ENCODE measurements at places on chromosomes 12 and 14.

DNA sequence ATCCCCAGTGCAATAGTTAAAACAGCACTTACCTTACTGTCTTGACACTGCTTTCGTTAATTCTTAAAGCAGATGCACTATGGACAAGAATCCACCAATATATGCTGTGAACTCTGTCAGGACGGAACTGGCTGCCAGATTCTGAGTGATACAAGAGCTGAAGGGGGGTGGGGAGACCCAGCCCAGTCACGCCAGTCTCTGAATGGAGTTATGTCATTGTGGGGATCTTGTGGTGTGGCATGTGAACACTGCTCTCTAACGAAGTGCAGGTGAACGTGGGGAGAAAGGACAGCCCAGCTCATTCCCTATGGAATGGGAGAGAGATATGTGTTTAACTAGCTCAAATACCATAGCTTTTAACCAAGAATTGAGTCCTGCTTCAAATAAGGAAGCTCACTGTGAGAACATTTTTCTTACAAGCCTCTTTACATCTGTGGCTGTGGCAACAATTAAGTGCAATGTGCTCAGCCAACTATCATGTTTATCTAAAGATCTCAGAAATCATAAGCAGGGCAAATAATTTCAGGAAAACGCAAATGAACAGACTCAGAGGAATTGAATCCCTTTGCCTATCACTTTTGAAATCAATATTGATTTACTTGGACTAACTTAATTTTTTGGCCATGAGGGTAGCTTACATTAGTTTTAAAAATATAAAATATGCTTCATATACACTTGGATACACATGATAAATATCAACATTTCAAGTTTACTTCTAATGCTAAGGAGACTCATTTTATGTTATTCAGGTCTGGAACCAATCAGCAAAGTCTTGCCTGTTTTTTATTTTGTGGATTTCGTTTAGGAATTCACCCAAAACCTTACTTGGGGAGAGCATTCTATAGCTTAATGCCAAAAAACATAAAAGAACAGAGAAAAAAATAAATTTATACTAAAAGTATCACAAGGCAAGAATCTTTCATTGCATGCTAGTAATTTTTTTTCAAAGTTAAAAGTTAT, at the start of gene LUM:
TSS of gene LUM (minus strand) at position 129 of the 960 bp plus-strand sequence. CDS start 2,515 bp downstream, outside the sequence.
- no peak for DNase-seq

GRCh38 chr12:46435625-46436024, 63.1 kb upstream of the SLC38A2 start:
- no peak for DNase-seq

DNA sequence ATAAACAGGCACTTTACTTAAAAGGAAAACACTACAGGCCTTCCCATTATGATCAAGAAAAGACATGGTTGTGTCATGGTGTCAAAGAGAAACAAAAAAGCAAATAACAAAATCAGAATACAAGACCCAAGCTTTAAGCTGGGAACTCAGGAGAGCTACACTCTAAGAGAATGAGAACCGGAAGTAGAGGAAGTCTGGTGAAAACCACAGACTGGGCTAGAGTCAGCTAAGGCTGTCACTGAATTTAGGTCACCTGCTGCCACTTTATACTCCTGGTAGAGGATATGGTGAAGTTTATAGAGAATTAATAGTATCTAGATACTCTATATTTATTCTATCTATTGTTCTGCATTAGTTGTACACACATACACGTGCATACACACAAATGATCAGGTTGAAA, 971.7 kb downstream of the FLRT2 start:
- DNase-seq, result no peak

DNA sequence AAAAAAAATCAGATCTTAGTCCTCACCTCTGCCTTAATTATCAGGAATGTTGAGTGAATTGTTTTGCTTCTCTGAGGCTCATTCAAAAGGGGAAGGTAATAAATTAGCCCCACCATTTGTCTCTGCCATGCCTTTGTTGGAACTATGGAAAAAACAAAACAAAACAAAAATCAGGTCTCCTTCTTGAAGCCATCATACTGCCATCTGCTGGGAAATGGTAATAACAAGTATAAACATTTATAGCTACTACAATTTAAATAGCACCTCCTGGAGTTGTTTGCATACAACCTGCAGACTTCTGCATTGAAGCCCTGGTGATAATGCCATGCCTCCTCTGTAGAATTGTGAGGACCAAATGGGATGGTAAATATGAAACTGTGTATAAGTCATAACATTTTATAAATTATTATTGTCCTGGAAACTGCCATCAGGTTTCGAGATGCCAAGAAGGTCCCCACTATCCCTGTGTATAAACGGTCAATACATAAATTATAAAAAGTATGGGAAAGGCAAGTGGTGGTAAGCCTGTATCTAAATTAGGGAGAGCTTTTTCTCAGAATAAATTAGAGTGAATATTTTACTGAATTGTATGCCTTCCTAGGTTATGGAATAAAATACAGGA, 87.2 kb upstream of the FGD4 start:
- no peak for DNase-seq

- DNase-seq, result no peak
Observed at GRCh38 chr14:39621678-39622077, 189.4 kb upstream of the FBXO33 start.

- no peak for DNase-seq
Observed at GRCh38 chr14:36509069-36509917, 10.7 kb downstream of the NKX2-1 start.

DNA sequence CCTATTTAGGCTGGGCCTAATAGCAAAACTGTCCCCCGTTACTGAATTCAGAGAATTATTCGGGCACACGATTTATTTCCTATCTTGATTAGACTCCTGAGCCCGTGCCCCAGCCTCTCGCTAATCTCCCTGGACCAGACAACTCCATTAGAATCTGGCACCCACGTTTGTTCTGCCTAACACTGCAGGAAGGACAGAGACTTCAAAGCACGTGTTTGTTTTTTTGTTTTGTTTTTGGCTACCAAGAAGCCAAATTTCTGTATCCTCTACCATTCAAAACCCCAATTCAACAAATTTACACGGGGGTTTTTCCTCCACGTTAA, 4.8 kb downstream of the USP44 start:
- no peak for DNase-seq

DNA sequence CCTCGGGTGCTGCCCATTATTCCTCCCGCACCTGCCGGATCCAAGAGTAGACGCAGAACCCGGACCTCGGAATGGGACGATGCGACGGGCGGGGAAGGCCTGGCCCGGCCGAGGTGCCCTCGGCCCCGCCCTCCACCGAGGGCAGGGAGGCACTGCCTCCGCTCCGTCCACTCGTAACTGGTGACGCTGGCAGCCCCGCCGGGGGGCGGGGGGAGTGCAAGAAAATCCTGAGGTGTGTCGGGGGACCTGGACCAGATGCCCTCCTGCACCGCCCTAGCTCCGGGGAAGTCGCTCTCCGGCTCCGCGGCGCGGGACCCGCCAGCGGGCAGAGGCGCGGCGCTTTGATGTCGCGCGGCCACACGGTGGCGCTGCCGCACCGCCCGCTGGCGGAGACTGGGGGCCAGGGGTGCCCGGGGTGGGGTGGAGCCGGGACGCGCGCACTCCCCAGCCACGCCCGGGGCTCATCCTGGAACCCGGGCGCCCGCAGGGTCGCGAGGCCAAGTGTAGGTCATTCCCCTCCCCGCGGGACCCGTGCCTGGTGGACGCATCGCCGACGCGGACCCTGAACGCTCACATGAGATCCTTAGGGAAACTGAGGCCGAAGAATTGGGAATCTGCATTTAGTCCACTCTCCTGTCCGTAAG, 202.8 kb downstream of the TTC8 start:
- peak; percentile 51 for DNase-seq

DNA sequence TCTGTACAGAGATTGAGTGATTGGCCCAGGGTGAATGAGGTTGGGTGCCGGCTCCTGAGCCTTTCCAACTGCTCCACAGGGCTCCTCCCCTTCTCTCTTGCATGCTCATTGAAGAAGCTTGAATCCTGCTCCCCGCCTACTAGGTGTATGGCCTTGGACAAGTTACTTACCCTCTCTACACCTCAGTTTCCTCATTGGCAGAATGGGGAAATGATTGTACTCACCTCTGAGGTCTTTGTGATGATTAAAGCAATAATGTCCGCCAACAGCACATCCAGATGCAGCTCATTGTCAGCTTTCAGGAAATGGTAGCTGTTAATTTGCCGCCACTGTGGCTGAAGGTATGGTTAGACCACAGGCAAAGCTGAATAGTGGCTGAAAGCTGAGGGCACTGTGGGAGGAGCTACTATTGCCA, 174.1 kb downstream of the CRADD start:
- no peak for DNase-seq

- no peak for DNase-seq
Observed at GRCh38 chr14:97956581-97957340, 1159.6 kb downstream of the VRK1 start.
